ENCODE measurements at places on chromosomes 7 and 10.
A peak's percentile ranks its signal among the peaks of the same experiment; 100 is the strongest.

GRCh38 chr7:127035203-127035849, 217.4 kb downstream of the GRM8 start:
- DNase-seq = peak; percentile 88

- DNase-seq = no peak
Observed at GRCh38 chr7:112855227-112855626, 65.0 kb upstream of the TMEM168 start.

GRCh38 chr10:113712755-113713639, 33.3 kb downstream of the CASP7 start:
- DNase-seq = no peak

DNA sequence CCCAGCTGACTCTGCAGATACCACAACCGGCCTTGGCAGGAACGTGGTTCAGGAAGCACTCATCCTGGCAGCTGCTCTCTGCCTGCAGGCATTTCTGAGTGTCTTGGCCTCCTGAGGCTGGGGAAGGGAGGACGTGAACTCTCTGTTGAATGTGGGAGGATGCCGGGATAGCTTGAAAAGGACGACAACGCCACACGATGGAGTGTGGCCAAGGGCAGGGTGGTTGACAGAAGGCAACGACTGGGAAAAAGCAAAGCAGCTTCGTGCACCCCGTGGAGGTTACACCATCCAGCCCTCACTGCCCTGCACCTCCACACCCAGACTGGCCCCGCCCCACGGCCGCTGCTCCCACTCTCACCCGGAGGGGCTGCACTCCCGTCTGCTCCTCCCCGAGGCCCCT, 466.1 kb upstream of the FOXK1 start:
- DNase-seq = no peak

DNA sequence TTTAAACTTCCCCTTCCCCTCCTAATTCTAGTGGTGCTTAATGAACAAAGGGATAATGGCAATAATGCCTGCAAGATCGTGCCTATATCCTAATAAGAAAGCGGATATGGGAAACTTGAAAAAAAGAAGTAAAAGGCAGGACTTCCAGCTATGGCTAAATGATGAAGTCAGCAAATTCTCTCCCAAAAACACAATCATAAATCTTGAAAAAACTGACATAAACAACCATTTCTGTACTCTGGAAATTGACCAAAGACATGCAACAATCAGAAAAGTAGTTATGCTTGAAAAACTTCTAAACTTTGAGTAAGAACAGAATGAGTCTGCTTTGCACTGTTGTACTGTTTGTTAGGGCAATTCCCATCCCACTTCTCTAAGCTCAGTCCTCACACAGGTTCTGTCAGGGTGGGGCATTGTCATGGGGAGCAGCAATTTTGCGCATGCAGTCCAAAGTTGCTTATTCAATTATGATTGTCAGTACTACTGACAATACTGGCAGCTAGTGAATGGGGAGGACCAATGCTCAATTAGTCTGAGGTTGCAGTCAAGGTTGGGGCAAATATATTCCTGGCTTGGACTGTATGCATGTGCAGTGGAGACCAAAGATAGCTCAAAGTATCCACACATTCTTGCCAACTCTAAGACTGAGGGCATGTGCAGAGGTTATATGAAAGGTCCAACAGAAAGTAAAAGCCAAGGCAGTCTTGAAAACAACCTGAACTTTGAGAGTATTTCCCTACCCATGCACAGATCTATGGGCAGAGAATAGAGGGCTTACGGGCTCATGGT, 34.1 kb upstream of the ARHGAP22 start:
- DNase-seq = no peak

DNA sequence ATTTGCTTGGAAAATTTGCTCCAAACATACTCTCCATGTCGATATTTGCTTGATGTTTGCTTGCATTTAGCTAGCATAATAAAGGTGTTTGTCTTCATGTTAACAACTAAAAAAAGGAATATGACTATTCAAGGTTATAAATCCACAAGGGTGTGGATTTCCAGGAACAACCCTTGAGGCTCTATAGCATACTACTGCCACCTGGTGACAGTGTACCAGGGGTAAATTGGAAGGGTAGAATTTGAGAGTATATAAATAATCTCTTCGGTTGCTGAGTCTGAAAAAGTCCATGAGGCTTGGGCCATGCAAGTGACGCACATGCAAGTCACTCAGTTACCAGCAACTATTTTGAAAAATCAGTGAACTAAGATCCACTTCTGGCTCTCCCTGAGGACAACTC, 68.4 kb downstream of the SLIT1 start:
- no peak for DNase-seq

DNA sequence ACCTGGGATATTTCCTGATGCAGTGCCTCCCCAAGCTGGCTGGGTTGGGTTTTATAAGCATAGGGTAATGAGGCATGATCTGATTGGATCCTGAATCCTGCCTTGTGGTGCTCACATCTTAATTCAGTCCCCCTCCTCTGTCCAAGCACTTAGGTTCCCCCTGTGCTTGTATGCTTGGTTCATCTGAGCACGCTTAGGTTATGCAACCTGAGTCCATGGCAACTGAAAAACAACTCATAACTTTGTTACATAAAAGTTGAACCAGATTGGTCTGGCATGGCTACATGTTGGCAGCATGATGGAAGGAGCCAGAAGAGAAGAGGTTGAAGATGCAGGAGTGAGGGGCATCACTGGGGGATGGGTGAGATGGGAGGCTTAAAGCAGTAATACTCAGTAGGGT, 57.3 kb upstream of the OSBPL3 start:
- DNase-seq = no peak

Data from epithelial cell of proximal tubule (primary cell).